ENCODE measurements at places on chromosomes 2 and 18.

GRCh38 chr18:59359576-59359952, 499 bp upstream of the LMAN1 start:
- DNase-seq, result no peak

GRCh38 chr2:239201531-239201876, 199.3 kb downstream of the HDAC4 start:
- DNase-seq, result no peak

DNA sequence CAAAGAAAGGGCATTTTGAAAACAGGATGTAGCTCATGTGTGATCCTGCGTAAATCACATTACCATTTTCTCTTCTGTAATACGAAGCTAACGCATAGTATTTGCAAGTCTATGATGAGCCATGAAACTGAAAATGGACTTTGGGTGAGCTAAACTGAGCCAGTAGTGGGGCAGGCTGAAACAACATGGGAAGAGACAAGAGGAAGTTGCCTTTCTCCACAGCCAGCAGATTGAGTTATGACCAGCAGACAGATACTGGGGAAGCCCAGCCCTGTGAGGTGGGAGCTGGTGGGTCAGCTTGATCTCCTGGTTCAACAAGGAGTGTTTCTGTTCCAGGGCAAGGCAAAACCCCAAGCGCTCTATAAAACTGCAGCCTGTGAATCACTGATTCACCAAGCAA, 11.8 kb downstream of the CYRIA start:
- no peak for DNase-seq

- no peak for DNase-seq
Measured at GRCh38 chr2:197927994-197928393, 123.6 kb downstream of the PLCL1 start.

GRCh38 chr2:65479524-65479923, 47.1 kb upstream of the SPRED2 start:
- no peak for DNase-seq

GRCh38 chr2:218149848-218150440, 16.8 kb downstream of the CXCR1 start:
- DNase-seq, result no peak

DNA sequence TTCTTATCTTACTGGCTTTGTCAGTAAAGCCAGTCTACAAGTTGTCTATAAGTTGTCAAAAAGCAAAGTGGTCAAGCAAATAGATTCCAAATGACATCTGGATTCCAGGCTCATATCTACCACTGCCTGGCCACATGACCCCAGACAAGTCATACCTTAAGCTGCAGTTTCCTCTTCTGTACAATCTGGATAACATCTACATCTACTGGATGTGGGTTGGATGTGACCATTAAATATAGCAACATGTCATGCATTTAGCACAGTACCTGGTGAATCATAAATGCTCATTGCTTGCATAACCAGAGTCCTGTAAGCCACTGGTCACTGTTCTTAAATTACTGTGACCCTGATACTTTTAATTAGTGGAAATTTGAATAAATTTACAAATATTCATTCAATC, 16.8 kb downstream of the COBLL1 start:
- no peak for DNase-seq

All from CD4-positive, alpha-beta T cell treated with Interleukin-6 at 100 ng/mL for 8 hours (primary cell).